NCI-H1417 treated with DMSO at 0.1 percent for 48 hours (cell line): ENCODE measurements at places on chromosomes 1 and 21.

DNA sequence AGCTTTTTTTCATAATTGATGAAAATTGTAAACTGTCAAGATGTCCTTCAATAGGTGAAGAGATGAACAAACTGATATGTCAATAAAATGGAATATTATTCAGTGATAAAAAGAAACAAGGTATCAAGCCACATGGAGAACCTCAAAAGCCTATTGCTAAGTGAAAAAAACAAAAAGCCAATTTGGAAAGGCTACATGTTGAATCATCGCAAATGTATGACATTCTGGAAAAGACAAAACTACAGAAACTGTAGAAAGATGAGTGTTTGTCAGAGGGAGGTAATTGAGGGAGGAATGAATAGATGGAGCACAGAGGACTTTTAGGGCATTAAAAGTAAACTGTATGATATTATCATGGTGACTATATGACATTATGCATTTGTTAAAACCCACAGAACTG is 34.5 kb upstream of the USP25 start:
- DNase-seq, result no peak

- DNase-seq, result no peak
Measured at GRCh38 chr1:200925831-200926230, 31.1 kb downstream of the INAVA start.

- DNase-seq, result no peak
Measured at GRCh38 chr1:162168261-162168660, 98.8 kb downstream of the NOS1AP start.

DNA sequence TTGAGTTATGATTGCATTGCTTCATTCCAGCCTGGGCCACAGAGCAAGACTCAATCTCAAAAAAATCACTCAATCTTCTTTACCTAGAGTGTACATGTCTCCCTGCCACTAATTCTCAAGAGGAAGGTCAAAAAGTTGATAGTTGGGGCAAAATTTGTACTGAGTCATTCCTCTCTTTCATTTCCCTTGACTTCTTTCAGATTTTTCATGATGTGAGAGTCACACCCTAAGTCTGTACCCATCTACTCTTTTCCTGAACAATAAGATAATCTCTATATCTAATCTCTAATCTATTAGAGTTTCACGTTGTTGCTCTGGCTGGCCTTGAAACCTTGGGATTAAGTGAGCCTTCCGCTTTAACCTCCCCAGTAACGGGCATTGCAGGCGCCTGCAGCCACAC is 1.1 kb upstream of the BRDT start:
- DNase-seq, result no peak
